ENCODE measurements at places on chromosomes 16 and 17. TPM values are rescaled to one million over a fixed set of nuclear protein-coding genes. Genes with fewer than 3 reads are reported as not detected.

GRCh38 chr16:85278839-85279238, 166.6 kb upstream of the CIBAR2 start:
- H3K36me3 ChIP-seq = no peaks in the 10 kb centered on the region
- no peaks in the 10 kb centered on the region for H3K27me3 ChIP-seq
- no peak overlapping the region for H3K4me3 ChIP-seq
- no peak for DNase-seq
- H3K4me1 ChIP-seq = no peaks in the 10 kb centered on the region

GRCh38 chr17:7293159-7293558, 1.3 kb downstream of the YBX2 start:
- H3K27ac ChIP-seq = no peak overlapping the region
- H3K4me1 ChIP-seq = peaks cover 63% of the 10 kb centered on the region

GRCh38 chr16:5002699-5003143, 31.0 kb downstream of the NAGPA start:
- peak overlapping the region; percentile 25 for H3K4me3 ChIP-seq
- peak overlapping the region; percentile 68 for H3K27ac ChIP-seq
- H3K4me1 ChIP-seq = peaks cover 9% of the 10 kb centered on the region
- no peak for DNase-seq
- no peaks in the 10 kb centered on the region for H3K27me3 ChIP-seq

DNA sequence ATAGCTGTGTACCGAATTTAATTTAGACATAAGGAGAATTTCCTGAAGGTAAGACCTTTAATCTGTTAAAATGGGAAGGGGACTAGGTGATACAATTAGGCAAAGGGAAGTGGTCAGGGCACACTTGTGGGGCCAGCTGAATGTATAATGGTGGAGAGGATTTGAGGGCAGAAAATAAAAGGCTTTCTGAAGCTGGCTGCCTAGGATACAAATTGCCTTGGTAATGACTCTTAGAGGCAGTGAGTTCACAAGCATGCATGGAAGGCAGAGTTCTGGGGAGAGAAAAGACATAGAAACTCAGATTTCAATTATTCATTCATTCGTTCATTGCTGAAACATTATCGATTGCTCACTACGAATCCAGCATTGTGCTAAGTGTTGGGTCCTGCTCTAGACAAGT, 12.4 kb upstream of the NFAT5 start:
- no peak for DNase-seq
- no peaks in the 10 kb centered on the region for H3K4me1 ChIP-seq
- H3K36me3 ChIP-seq = no peaks in the 10 kb centered on the region
- H3K27me3 ChIP-seq = peaks cover 2% of the 10 kb centered on the region
- H3K27ac ChIP-seq = no peak overlapping the region

FMNL1 gene
- total RNA-seq = 6.3 TPM
